ENCODE measurements at places on chromosomes 6 and 20. TPM values are rescaled to one million over a fixed set of nuclear protein-coding genes. Genes with fewer than 3 reads are reported as not detected.

- no peak for DNase-seq
These were observed 205.4 kb downstream of the PREX1 start for GRCh38 chr20:48622421-48622820.

- peak; percentile 21 for DNase-seq
These were observed 95.4 kb downstream of the OGFRL1 start for GRCh38 chr6:71383901-71384489.

DNA sequence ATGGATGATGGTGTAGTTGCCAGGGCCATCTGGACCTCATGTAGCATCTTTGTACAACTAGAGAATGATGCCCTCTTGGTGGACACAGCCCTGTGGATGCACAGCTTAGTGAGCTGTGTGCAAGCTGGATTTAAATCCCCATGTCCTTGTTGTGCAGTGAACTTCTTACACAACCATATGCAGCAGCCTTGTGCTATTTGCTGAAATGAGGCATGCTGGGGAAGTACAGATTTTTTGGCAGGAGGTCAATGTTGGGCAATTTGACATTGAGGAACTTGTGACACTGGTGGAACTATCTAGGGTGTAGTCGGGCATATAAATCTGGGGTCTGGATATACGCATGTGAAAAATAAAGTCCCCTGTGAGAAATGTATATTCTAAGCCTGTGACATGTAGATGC is 5.8 kb upstream of the CDC5L start:
- DNase-seq = no peak

The LAMA2 gene
- not detected for total RNA-seq

- DNase-seq = no peak
These were observed 101.2 kb downstream of the TTLL2 start for GRCh38 chr6:167426084-167426483.

DNA sequence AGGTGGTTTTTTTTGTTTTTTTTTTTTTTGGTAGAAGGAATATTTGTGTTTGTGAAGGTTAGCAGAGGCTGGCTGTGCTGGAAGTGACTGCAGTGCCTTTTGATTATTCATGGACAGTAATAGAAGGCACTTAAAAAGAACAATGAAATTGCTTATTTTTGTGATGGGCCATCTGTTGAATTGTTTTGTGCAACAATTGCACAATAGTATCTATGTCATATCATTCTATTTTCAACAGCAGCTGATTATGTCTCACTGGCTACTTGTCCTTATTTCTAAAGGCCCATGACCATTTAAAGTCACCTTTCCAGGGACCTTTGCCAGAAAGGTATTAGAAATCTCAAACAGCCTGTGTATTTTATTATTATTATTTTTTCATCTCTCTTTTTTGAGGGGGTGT is 70.6 kb downstream of the AFG1L start:
- DNase-seq = no peak

The C6orf52 gene
- 4.4 TPM for total RNA-seq

The STX11 gene
- total RNA-seq = 36.0 TPM

DNA sequence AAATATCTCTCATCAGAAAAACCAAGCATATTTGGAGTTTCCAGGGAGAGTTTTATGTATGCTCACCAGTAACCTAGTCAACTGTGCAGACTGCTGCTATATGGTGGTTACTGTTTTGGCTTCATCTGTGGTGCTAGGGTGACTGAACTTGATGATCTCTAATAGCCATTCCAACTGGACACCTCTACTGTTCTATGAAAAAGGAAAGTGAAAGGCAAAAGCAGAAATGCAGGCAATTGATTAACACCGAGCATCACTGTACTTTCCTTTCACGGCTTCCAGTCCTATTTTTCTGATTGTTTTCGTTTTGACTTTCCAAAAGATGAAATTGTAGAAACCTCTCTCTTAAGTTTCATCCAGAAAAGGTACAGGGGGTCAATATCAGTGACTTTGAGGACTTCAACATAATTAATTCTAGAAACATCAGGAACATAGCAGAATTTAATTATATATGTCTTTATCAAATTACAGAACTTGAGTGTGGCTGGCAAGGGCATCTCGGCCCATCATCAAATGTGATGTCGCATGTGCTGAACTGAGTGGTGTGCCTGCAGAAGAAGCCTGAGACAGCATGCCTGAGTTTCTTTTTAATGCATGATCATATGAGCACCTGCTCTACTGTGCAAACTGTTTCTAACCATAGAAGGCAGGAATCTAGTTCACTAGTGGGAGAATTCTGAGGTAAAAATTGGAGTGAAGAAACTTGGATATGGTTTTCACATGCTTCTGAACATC is 464.3 kb upstream of the FLRT3 start:
- DNase-seq = no peak

DNA sequence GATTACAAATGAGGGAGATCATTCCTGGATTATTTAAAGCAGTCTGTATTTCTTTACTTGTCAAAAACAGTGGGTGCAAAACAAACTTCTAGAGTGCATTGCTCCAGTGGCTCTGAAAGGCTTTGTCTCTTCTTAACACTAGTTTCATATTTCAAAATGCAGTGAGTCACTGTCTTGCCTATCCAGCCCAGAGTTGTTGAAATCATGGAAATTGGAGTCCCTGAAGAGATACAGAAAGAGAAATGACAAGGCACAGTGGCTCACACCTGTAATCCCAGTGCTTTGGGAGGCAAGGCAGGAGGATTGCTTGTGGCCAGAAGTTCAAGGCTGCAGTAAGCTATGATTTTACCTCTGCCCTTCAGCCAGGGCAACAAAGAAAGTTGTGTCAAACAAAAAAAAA is 11.3 kb downstream of the SLC2A12 start:
- DNase-seq = no peak

DNA sequence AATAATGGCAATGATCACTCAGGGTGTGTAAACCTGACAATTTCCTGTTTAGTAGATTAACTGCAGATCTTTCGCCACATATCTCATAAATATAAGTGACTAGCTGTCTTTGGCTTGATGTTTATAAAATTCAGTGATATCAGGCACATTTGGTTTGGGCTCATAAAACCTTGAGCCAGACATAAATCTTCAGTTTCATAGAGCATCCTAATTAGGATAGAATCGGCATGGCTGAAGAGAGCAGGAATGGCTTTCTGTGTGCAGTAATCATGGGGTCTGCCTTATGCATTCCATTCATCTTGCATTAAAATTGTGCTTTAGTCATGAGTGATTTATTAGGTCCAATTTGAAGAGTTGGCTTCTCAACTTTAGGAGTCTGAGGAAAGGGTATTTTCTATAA is 27.2 kb downstream of the AIG1 start:
- no peak for DNase-seq

The PFDN6 gene
- total RNA-seq = 54.6 TPM

- no peak for DNase-seq
These were observed 213.5 kb upstream of the FAM83B start for GRCh38 chr6:54632984-54633565.

The KCNB1 gene
- total RNA-seq = not detected

DNA sequence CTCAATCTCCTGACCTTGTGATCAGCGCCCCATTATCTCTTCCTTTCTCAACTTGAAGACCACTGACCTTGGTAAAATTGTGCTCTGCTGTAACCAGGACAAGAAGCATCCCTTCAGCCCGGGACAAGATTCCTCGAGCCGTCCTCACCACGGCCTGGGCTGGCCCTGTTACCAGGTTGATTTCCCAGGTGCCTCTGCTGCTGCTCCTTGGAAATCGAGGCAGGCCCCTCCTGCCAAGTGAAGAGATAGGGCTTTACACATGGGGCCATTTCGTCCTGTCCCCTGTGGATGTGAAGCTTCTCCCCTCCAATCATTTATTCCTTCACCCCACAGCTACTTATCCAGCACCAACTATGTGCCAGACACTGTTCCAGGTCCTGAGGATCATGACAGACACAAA is 21.5 kb downstream of the RAB44 start:
- DNase-seq = no peak

DNA sequence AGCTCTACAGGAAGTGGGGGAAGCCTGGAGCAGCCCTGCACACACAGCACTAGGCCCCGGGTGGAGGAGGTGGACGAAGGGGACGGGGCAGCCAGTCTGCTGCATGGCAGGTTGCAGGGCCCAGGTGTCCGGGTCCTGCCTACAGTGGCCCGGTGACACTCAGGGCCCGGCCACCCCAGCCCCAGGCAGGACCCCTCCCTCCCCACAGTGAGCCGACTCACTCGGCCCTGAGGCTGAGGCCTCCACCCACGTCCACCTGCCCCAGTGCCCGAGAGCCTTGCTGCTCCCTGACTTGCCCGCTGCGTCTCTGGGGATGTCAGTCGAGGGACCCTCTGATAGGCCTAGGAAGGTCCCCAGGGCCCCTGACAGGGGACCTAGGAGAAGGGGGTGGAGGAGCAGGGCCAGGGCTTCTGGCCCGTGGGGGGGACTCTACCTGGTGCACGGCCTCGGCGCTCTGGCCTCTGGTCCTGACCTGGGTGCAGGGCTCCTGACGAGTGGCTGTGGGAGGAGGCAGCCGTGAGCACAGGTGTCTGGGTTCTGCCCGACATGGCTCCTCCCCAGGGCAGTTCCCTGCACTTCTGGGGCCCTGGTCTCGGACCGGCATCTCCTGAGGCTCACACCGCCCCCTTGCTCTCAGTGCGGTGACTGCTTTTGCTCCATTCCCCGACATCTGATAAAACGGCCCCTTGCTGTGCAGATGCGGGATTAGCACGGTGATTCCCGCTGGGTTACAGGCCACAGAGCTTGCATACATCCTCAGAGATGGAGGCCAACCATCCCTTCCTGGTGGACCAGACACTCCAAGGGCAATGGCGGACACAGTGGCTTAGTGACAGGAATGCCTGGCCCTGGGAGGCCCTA is 20.1 kb downstream of the FRMD1 start:
- DNase-seq = no peak

The MEI4 gene
- total RNA-seq = not detected

The SMOC2 gene
- not detected for total RNA-seq

GRCh38 chr20:58446960-58447265 is 57.9 kb downstream of the VAPB start:
- DNase-seq = no peak

Data from activated T-cell treated with anti-CD3 and anti-CD28 coated beads, Interleukin-2, amount 50 U/mL, for 72 hours (primary cell).